Gastroesophageal sphincter (tissue), 4 donors: ENCODE measurements at places on chromosomes 1 and 21.

GRCh38 chr1:246969621-246970020 lies 37.9 kb upstream of the AHCTF1 start:
- no peak for ATAC-seq

- no peak for ATAC-seq
These were observed 4.8 kb downstream of the VASH2 start for GRCh38 chr1:212955098-212955497.

DNA sequence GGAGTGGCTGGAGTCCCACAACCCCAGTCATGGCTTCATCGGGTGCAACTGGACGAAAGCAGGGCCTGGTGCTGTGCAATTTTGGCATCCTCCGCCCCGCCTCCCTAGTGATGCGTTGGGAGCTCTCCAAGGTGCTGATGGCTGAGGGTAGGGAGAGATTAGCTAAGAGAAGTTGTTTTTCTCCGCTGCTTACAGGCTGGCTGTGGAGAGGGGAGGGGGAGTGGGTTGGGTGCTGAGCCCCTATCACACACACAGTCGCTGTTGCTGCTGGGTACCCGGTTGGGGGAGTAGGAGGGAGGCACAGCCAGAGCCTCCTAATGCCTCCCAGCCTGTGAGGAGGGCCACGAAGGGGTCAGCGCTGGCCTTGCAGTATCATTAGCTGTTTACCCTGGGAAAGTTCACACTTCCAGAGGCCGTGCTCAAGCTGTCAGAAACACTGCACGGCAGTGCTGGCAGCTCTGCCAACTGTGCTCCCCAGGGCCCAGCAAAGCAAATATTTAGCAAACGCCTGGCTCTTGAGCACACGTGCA lies 110.0 kb downstream of the GRIK3 start:
- ATAC-seq = no peak

- no peak for ATAC-seq
These were observed 37.2 kb downstream of the GNPAT start for GRCh38 chr1:231278100-231278790.
